ENCODE measurements at places on chromosomes 7 and 10.

GRCh38 chr10:71086439-71087080 lies 125.8 kb upstream of the UNC5B start:
- no peak for DNase-seq

- DNase-seq: no peak
These were observed 499.1 kb downstream of the ACTR3B start for GRCh38 chr7:153258686-153259085.

DNA sequence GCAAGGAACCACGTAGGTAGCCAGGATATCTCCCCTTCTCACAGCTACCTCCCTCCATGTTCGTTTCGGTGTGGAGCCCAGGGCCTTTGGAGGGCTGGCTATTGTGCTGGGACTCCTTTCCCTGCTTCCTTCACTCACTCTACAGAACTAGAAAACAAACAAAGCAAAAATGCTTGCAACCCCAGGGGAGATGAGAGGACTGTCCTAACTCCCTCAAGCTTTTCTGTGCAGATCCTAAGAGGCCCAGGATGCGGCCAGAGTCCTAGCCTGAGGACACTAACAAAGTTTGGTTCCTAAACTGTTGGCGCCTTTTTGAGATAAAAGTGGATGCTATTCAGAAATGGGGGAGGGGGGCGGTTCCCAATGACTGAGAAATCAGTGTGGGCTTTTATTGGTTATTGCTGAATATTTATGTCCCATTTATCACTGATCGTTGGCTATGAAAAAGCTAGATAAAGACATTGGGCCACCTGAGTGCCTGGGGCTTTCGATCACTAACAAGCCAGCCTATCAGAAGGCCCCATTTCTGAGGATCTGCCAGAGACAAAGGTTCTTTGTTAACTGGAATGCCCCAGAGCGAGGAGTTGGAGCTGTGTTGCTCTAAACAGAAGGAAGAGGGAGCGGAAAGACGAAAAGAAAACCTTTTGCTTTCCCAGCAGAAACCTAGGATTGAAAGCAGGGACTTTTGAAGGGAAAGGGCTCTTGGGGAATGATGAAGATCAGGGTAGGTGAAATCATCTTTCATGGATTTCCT lies 95.2 kb upstream of the EGR2 start:
- no peak for DNase-seq

DNA sequence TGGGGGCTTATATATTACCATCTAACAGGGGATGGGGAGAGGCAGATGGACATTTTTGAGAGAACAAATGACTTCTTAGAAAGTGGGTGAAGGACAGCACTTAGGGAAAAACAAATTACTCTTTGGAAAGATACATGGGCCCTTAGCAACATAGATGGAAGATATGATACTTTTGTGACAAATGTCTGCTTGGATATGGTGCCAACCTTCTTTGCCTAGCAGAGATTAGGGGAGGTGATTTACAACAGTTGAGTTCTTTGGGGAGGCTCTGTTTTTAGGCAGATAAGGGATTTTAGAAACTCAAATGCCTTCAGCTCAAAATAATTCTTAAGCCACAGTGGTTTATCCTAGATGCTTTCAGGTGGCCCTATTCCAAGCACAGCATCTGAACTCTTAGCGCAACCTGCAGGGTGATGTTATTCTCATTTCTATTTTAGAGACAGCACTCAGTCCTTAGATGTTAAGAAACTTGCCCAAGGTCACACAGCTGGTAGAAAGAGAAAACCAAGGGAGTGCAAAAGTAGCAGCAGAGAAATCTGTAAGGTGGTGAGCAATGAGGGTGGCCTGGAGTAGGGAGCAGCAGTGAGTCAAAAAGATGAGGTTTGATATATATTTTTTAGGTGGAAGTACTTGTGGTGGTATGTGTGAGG lies 75.1 kb upstream of the KMT2E start:
- peak; percentile 21 for DNase-seq

- no peak for DNase-seq
These were observed 76.7 kb downstream of the GPR26 start for GRCh38 chr10:123742751-123743440.

GRCh38 chr10:17125206-17125893 lies 4.3 kb downstream of the CUBN start:
- no peak for DNase-seq

Measured in hematopoietic multipotent progenitor cell treated with erythropoietin and hydrocortisone succinate and interleukin-3 and kit ligand, for 4 days (in vitro differentiated cells).